Right lung (tissue), 10 donors: ENCODE measurements at places on chromosomes 5 and 9.
A peak's percentile ranks its signal among the peaks of the same experiment; 100 is the strongest.

DNA sequence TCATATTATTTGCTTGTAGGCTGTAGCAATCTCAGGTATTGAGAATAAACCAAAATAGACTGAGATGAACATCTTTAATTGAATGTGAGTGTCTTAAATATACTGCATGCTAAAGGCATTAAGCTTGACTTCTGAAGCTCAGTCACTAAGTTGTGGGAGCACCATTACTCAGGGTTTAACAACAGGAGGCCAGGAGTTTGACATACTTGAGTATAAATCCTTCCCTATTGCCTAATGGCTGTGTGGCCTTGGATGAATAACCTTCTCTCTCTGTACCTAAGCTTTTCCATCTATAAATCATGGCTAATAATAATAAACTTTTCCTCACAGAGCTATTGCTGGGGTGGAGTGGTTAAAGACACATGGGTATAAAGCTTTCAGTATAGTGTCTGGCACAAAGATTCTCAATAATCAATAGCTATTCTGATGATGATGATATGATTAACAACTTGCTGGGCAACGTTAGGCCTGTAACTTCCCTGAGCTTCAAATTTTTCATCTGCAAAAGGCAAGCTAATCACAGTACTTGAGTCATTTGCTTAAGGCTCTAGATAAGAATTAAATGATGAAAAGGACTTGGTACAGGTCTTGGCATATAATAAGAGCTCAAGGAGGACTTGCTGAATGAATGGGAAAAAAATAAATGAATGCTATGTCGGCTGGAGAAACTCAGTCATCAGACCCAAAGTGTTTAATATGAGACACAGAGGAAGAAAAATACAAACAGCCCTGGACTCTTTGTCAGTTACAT lies 174.0 kb upstream of the IL12B start:
- DNase-seq: no peak

DNA sequence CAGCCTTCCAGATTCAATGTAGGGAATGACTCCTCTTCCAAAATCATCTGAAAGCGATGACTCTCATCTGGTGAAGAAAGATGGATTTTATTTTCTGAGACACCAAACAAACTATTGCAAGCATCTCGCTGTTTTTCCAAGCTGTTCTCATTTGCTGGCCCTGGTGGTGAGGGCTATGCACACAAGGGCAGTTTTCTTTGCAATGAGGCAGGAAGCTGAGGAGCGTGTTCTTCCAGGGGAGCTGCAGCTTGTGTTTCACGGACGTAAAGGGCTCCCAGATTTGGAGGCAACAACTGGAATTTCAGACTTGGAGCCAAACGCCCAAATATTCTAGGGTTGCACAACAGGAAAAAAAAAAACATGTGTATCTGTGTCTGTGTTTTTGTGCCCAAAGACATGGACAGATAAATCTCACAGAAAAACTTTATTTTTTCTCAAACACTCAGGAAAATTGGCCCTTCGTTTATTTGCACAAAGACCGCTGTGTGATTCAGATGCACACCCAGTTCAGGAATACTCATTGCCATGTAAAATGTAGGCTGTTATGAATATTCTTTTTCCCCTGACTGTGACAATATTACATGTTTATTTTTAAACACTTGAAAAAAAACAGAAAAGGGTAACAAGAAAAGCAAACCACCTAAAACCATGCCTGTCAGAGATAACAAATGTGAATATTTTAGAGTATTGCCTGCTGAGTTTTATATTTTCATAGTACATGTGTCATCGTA lies 151.3 kb downstream of the GAS1 start:
- DNase-seq: peak; percentile 81

DNA sequence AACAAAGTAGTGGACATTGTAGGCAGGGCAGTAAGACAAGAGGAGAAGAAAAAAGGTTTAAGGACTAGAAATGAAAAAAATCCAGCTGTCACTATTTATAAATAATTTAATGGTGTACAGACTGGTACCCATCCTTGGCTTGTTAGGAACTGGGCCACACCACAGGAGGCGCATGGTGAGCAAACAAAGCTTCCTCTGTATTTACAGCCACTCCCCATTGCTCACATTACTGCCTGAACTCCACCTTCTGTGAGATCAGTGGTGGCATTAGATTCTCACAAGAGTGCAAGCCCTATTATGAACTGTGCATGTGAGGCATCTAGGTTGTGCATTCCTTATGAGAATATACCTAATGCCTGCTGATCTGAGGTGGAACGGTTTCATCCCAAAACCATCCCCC lies 62.6 kb upstream of the DMAC1 start:
- no peak for DNase-seq

DNA sequence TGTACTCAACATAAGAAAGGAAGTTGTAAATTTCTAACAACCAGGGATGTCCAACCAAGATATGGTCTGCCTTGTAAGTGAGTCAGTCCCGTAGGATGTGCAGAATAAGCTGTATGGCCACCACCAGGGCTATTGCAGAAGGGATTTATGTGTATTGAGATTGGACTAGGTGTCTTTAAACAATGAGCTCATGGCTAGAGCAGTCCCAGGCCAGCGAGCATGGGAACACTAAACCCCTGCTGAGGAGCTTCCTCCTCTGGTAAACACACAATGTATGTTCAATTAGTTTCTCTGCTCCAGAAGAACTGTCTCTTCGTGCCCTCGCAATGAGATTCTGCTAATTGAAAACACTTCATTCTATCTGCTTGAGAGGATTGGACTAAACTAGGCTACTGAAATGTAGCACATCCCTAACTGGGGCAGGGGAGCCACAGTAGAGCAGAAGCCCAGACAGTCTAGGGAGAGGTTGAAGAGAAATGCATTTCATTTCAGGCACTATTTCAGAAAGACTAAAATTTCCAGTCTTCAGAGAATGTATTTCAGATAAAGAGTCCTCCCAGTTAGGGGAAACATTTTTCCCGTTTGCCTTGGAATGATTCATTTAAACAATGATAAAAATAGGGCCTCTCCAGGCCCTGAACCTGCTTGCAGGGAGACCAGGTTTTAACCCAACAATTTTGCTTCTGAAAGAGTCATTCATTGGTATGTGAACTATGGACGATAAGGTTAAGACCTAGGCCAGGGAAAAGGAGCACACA lies 154.7 kb downstream of the FAM114A2 start:
- no peak for DNase-seq

DNA sequence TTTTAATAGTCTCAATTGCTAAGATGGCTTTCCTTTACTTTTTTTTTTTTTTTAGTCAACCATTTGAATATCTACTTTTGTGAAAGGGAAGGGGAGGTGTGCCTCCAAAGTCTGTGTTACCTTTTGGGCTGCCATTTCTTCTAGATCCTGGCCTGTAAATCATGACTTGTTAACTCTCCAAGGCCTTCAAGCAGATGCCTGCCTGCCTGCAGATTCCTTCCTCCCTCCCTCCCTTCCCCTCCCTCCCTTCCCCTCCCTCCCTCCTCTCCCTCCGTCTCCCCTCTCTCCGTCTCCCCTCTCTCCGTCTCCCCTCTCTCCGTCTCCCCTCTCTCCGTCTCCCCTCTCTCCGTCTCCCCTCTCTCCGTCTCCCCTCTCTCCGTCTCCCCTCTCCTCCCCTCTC lies 73.1 kb downstream of the COMMD10 start:
- no peak for DNase-seq

DNA sequence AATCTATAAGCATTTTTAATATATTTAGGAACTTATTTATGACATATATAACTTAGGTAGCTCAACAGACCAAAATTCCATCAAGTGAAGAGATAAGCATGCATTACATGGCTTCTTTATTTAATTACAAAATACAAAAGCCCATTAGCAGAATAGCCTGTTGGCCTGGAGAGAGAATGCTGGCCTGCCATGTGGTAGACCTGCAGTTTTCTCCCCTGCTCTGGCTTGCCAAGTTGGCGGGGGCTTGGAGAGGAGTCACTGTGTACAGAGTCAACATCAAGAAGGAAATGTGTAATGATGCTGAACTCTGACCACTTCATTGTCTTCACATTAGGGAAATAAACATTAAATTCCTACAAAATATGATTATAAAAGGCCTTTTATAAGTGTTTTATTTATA lies 69.8 kb upstream of the CNTLN start:
- DNase-seq: no peak

DNA sequence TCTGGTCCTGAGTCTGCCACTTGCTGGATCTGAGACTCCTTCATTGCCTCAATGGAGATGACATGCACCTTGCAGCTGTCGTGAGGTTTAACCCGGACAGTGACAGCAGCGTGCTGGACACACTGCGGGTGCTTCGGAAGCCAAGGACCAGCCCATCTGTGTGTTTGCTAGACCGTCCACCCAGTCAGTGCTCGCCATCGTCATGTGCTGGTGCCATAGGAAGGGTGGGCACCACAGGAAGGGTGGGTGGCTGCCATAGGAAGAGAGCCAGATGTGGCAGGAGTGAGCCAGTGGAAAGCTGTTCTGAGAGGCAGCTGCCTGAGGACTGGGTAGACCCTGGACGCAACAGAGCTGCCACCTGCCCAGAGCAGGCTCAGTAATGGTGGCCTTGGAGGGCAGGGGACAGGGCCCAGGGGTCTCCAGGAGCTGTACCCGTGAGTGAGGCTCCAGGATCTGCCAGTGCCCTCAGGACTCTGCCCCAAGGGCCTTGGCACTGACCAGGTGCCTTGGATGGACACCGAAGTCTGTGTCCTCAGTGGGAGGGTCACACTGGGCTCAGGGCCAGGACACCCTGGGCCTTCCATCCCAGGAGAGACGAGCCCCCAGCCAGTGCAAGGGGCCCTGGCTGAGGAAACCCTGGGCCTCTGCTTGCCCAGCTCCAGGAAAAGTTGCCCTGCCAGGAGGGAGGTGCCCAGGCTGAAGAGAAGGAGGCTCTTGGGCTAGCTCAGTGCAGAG lies 21.8 kb downstream of the FLT4 start:
- no peak for DNase-seq

DNA sequence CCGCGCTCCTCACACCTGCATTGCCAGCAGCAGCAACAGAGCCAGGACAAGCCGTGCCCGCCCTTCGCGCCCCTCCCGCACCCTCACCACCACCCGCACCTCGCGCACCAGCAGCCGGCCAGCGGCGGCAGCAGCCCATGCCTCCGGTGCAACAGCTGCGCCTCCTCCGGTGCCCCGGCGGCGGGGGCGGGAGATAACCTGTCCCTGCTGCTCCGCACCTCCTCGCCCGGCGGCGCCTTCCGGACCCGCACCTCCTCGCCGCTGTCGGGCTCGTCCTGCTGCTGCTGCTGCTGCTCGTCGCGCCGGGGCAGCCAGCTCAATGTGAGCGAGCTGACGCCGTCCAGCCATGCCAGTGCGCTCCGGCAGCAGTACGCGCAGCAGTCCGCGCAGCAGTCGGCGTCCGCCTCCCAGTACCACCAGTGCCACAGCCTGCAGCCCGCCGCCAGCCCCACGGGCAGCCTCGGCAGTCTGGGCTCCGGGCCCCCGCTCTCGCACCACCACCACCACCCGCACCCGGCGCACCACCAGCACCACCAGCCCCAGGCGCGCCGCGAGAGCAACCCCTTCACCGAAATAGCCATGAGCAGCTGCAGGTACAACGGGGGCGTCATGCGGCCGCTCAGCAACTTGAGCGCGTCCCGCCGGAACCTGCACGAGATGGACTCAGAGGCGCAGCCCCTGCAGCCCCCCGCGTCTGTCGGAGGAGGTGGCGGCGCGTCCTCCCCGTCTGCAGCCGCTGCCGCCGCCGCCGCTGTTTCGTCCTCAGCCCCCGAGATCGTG lies 517 bp downstream of the KCNN2 start:
- no peak for DNase-seq

GRCh38 chr5:172805736-172806255 lies 28.3 kb upstream of the ERGIC1 start:
- no peak for DNase-seq

- DNase-seq: no peak
These were observed 400 bp downstream of the HCN1 start for GRCh38 chr5:45695804-45696156.

DNA sequence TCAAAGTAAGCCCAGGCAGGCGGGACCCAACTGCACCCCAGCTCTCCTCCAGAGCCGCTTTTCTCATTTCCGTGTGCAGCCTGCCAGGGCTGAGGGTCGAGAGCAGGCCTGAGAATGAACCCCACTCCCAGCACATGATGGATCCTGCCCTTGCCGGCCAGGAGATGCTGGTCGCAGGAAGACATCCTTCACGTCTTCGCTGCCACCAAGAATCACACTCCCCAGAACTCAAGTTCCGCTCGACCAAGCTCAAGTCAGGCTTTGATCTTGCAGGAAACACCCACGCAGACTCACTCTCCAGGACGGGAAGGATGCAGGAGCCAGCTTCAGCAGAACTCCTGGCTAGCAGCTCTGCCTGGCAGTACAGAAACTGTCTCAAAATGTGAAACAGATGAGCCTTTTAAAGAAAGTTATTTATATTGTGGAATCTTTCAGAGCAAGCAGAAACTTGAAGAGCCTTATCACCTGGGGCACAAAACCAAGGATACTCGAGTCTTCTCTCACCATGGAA lies 102.4 kb downstream of the ROR2 start:
- DNase-seq: no peak

DNA sequence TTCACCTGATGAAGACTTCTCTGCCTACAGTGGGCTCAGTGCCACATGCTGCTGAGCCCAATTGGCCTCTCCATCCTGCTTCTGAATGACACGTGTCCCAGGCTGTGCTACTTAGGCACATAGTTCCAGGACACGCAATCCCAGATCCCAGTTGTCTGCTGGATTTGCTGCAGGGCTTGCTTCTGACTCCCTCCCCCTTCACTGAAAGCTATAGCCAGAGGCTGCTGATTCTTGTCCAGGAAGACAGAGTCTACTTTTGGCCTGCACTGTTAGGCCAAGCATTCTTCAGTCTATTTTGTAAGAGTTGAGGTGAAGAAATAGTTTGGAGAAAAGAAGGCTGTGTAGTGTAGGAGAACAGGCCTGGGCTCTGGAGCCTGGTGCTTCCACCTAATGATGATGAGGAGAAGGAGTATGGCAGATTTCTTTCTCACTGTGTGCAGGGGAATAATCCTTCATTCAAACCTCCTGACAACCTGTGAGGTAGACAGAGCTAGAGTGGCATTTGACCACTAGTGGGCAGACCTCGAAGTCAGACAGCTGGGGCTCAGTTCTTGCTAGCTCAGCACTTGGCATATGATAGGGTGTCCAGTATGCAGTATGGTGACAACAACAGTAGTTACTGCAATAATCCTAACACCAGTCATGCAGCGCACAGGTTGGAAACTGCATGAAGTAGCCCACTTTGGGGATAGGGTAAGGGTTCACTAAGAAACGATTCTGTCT lies 19.5 kb upstream of the ASPN start:
- DNase-seq: no peak

GRCh38 chr9:136372561-136373299 lies 739 bp downstream of the CARD9 start:
- peak; percentile 48 for DNase-seq

- DNase-seq: no peak
These were observed 27.6 kb downstream of the MTX3 start for GRCh38 chr5:79963261-79964061.

DNA sequence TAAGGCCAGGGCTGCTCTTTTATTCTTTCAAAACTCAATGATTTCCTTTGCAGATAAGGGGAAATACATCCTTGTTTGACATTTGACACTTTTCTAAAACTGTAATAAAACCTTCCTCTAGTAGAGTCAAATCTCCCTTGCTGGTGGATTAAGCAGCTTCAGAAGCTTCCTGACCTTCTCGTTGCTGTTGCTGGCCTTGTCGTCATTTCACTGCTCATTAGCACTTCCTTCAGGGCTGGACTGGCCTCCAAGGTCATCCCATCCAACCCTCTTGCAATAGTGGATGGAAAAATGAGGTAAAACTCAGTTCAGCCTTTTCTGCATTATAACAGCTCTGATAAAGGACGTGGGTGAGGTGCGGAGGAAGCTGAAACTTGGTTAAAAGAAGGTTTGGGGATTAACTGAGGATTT lies 1.1 kb upstream of the ADAMTSL1 start:
- peak; percentile 29 for DNase-seq
